ENCODE measurements at places on chromosomes 3 and 15.

GRCh38 chr3:73026111-73026759 lies 29.6 kb downstream of the PPP4R2 start:
- no peak for DNase-seq

DNA sequence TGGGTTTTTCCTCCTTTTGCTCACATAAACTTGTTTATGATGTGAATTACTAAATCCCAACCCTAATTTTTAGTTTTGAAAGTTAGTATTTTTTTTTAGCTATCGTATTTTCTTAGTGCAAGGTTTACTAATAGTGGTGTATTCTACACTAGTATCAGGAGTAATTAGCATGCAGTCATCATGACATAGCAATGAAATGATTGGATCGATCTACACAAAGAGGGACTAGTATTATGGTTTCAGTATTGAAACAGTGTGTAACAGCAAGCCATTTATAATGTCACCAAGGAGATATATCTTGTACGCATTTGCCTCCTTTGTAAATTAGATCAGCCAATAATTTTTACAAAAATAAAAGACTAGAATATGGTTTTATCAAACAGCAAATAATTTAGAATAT lies 38.7 kb downstream of the RNF111 start:
- no peak for DNase-seq

DNA sequence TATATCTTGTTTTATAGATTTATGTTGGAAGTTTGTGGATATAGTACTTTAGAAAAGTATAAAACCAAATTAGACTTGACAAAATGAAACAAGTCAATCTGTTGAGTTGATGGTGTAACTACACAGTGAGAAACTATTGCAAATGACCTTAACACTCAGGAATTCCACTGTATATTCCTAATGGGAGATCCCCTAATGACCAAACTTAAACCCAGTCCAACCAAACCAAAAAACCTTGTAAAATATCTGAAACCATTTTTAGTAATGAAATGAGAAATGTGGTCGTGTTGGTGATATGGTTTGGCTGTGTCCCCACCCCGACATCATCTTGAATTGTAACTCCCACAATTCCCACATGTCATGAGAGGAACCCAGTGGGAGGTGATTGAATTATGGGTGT lies 31.9 kb upstream of the ATP13A3 start:
- no peak for DNase-seq

DNA sequence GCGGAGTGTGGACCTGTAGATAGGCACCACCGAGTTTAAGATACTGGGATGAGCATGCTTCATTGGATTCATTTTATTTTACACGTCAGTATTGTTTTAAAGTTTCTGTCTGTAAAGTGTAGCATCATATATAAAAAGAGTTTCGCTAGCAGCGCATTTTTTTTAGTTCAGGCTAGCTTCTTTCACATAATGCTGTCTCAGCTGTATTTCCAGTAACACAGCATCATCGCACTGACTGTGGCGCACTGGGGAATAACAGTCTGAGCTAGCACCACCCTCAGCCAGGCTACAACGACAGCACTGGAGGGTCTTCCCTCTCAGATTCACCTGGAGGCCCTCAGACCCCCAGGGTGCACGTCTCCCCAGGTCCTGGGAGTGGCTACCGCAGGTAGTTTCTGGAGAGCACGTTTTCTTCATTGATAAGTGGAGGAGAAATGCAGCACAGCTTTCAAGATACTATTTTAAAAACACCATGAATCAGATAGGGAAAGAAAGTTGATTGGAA lies 29.5 kb downstream of the SYNM start:
- DNase-seq: no peak

DNA sequence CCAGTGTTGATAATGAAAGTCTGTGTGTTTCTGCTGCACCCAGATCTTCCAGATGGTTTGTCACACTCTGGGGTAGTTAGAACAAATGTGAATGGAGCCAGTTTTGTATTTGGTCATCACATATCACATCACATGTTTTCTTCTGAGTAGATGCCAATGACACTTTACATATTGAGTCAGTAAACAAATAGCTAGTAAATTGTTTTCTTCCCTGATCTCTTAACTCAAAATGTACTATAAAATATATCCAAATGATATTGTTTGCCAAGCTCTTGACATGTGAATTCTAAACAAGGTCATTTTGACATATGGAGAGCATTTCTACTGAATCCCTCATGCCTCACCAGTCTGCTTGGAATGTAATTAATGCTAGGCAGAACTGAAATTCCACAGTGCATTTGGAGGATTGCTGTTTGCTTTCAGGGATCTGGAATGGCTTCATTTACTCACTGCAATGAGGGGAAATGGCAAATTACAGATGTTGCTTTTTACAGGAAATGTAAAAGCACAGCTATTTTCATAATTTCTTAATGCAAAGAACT lies 45.0 kb downstream of the PDHB start:
- DNase-seq: no peak

DNA sequence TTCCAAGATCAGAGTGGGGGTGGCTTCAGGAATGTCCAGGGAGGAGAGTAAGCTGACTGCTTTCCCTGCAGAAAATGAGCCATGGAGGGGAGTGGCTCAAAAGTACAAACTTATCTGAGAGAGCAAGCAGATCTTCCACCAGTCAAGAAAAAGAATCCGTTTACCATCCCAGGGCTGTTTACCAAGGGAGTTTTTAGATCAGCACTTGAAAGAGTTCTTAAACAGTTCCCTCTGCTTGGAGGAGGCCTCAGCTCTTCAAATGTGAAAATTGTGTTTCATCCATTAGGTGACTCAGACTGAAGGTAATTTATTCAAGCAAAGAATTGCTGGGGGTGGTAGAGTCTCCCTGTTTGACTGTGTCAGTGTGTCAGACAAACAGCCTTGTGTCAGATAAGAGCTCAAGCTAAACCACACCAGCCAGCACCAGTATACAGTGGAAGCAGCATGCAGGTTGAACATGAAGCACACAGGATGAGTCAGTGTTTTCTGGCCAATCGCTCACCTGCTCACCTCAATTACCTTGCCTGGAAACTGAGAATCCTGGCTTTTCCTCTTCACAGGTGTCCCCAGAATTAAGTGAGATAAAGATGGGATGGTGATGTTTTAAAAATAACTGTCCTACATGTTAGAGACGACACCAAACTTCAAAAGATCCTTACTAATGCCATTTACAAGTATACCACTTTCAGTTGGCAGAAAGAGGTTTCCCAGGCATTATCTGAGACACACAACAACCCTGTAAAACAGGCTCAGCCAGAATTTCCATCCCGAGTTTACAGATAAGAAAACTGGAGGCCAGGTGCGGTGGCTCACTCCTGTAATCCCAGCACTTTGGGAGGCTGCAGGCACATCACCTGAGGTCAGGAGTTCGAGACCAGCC lies 21.7 kb downstream of the SH3BP5 start:
- no peak for DNase-seq

- DNase-seq: no peak
These were observed 2.2 kb downstream of the NXPE3 start for GRCh38 chr3:101781166-101781565.

DNA sequence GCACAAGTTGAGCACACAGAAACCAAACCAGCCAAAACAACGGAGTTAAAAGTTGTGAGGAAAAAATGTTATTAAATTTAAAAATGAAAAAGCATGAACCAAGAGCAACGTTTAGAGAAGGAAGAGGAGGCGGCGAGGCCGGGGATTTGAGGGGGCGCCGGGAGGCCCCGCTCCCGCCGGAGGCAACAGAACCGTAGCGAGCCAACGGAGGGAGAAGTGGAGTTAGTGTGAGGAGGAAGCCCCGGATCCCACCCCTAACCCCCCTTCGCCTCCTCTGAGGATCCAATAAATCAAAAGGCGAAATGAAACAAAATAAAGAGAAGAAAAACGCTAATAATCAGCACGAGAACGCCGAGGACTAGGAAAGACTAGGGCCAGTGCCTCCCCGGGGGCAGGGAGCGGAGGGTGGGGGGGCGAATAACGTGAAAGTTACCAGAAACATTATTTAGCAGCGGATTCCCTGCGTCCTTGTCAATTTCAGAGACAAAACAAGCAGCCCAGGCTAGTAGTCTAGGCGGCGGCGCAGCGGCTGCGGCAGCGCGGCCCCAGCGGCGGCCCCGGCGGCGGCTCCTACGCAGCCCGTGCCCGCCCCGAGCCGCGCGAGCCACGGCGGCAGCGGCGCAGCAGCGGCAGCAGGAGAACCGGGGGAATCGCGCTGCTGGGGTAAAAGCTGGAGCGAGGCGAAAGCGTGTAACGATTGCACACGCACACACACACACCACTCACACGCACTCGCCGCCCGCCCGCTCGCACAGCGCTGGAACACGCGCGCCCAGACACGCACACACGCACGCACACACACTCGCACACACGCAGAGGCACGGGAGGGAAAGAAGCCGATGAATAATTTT lies 1.7 kb downstream of the MEIS2 start:
- DNase-seq: peak; percentile 46

DNA sequence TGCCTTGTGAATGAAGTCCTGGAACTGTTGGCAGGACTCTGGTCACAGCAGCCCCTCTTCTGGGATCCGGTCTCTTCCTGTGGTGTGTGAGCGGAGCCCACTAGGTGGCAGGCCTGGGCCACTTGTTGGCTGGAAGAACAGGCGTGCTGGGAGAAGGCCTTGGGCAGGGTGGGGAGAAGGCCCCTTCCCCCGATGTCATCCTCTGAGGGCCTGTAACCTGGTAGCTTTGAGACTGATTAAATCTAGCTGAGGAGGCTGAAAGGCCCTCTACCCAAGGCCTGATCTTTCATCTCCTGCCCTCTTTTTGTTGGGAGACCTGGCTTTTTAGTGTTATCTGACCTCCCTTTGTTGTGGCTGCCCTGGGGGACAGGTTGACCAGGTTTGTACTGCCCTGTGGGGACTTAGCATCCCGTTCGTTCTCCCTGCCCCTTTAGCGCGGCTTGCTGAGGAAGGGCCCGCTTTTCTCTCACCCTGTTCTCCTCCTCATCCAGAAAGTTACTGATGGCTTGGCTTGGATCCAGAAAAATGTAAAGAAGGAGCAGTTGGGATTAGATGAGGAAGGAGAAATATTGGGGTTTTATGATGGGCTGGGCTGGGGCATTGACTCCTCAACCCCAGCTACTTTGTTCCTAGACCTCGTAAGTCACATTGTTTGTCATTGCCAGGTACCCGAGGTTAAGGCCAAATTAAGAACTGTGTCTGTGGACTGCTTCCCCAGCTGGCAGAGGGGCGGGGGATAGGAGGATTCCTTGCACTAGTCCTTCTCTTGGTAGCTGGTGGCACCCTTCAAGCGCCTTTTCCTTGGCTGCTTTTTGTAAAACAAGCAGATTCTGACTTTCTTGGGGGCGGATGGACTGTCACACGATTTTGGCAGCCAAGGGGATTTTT lies 48.5 kb downstream of the CHCHD6 start:
- peak; percentile 90 for DNase-seq

GRCh38 chr15:68620721-68621527 lies 42.1 kb downstream of the CORO2B start:
- peak; percentile 85 for DNase-seq

DNA sequence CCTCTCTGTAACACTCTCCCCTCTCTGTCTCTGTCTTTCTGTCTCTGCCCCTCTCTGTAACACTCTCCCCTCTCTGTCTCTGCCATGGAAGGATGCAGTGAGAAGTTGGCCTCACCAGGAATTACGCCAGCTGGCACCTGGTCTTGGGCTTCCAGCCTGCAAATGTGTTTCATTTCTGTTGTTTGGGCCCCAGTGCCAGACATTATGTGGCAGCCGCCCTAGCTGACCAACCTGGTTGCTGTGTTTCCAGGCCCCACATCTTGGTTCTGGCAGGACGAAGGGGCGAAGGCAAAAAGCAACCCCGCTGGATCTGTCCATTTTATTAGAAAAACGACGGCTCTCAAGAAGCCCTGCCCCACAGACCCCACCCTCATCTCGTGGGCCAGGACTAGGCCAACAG lies 5.2 kb upstream of the ZXDC start:
- DNase-seq: no peak

DNA sequence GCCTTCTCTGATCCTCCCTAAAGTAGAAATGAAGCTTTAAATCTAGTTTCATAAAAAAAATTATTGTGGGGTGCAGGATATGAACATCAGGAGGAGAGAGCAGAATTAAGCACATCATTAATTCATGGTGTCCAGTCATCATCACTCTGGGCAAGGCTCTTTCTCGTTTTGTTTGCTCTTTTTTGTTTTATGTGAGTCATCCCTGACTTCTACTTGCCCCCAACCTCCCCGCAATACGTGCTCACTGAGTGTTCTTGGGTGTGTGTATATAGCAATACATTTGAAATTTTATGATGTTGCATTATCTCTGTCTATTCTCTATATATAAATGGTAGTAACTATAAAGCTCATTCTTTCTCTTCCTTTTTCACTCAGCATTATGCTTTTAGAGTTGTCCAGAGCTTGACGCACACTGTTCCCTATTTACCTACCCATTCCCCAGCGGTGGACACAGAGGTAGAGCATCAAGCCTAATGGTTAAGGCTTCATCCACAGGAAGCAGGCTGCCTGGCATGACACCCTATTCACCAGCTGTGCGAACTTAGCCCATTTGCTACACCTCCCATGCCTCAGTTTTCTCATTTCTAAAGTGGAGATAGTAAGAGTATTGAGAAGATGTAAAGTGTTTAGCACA lies 72.3 kb downstream of the CD200R1L start:
- no peak for DNase-seq

DNA sequence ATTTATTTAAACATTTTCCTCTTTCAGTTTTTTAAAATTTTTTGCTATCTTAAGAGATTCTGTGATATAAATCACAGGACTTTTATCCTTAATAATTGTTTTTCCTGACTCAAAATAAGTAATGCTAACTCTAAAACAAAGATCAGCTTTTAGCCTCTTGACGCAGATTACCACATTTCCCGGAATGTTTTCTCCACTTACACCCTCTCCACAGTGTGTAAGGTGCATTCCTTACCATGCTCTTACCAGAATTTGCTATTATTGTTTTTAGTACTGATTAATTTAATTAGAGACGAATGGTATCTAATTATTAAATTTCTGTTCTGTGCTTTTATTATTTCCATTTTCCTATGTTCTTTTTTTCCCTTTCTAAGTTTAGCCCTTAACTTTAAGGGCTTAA lies 34.8 kb downstream of the GUCA1C start:
- DNase-seq: no peak

DNA sequence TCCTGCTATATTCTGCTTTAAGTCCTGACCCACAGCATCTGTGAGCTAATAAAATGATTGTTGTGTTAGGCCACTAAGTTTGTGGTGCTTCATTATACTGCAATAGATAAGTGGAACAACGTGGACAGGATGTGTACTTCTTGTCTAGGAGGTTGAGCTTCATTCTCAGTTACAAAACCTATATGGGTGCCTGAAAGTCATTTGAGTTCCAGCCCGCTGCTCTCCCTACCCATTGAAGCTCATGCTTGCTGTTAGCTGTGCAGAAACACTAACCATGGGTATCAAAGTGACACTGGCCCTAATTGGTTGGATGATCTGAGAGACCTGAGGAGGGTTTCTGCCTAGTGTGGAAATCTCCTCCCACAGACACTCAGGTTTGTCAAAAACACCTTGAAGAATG lies 357.2 kb downstream of the PDCD6IP start:
- no peak for DNase-seq

DNA sequence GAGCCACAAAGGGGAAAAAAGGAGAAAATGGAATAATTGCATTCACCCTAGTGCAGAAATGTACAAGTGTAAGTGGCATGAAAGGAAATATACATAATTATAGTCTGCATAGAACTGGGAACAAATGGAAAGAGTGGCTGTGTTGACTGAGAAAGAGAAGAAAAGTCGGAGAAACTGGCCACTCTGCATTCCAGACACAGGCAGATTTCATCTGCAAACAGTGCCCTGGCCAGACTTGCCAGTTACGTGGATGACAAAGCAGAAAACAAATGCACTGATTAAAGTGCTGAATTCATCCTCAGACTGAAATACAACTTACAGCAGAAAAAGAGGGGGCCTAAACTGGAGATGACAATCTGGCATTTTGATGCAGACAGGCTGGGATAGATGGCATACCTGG lies 129.8 kb downstream of the FGF12 start:
- no peak for DNase-seq

- no peak for DNase-seq
These were observed 183.0 kb upstream of the THBS1 start for GRCh38 chr15:39397883-39398282.

All from BE2C (cell line).